ENCODE measurements at places on chromosomes 13 and 19.

DNA sequence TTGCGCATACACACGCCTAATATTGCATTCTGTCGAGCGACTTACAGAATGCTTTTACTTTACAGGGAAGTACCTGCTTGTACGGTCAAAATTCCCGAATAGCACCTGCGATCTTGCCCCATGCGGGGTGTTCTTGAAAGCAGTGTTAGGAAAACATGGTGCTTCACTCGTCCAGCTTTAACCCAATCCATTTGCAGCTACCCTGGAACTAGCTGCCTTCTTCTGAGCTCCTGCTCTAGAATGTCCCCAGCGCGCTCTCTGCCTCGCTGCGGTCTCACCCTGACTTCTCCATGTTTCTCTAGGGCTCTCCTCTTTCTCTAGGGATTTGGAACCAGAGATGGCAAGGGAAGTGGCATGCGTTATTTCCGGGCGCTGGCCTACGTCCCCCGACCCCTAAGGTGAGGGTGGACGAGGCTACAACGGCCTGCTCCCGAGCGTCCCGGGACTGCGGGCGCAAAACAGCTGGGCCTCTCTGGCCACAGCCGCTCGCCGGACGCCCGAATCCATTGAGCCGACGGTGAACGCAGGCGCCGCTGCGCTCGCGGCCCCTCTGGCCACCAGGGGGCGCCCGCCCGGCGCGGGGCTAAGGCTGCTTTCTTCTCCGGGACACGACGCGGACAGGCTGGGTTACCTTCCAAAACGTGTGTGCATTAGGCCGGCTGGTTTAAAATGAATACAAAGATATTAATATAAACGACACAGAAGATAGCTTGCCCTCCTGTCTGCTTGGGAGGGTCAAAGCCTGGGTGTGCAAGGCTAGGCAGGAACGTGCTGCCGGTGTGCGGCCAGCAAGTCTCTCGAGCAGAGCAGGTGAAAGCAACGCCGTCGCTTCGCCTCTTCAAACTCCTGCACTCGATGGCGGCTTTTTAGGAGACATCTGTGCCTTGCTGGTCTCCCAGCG, 1.8 kb upstream of the SPRY2 start:
- DNase-seq, result peak; percentile 76

- no peak for DNase-seq
Measured at GRCh38 chr13:27790523-27790922, 1.8 kb upstream of the GSX1 start.

DNA sequence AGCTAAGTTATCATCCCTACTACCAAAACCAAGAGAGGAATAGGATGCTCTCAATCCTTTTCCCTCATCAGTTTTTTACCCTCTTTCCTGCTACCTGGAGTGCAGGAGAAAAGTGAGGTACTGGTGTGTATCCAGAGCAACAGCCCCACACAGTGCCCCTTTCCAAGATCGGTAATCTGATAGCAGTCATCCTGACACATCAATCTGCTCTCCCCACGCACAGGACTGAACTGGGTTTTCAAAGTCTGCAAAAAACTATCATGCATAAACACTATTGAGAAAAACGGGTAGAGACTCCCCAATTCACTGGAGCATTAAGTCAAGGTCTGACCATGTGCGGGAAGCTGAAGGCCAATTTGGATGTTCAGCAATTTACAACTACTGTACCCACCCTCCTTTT, 284.8 kb downstream of the RBM26 start:
- DNase-seq, result no peak

DNA sequence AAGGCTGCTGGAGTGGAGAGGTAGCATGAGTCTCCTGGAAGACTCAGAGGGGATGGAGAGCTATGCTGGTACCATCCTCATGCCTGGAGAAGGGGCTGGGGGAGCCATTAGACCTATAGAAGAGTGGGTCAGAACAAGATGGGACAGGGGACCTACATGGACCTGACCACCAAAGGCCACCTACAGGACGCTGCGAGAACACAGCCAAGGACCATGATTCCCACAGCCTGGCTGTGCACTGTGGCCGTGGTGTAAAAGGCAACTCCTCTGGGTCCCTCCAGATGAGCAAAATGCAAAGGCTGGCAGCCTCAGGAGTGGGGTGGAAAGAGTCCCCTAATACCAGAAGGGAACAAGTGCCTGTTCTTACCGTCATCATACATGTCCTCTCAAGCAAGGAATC, 216.2 kb downstream of the SLC7A1 start:
- no peak for DNase-seq

DNA sequence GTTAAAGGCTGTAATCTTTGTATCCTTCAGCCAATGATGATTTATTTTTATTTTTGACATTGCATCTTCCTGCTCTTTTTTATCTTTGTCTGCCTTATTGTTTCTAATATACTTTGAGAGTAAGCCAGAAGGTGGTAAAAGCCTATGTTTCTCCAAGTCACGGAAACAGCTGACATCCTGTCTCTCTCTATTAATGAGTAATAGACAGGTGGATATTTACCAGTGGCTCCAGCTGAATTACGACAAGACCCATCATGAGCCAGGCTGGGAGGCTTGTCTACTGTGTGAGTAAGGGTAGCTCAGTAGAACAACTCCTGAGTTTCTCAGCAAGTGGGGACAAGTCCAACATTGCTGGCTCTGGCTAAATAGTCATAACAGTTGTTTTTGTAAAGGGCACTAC, 166.6 kb downstream of the NDFIP2 start:
- DNase-seq, result no peak

GRCh38 chr13:33107361-33107760, 91.1 kb downstream of the KL start:
- no peak for DNase-seq

DNA sequence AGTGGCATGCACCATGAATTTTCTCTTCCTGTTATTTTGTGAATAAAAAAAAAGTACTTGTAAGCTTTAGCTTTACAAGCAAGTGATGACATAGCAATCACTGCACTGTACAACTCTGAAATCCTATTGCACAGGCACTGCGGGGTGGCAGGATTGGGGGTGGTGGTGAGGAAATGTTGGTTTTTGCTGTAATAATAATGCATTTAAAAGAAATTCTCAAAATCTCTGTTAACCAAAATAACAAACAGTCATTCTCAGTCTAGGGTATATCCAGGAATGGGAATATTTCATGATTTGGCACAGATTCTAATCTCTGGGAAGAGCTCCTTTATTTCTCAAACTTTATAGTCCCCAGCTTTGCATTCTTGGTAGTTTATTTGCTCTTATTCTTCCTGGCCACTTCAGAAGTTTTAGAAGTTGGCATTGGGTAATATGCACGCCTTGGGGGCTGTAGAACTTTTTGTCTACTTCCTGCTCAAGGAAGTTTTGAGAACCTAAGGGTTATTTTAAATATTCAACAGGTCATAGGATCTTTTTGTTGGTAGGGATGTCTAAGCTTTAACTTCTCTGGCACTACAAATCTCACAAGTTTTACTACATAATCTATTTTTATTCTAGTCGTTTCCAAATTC, 353.0 kb upstream of the KLF12 start:
- DNase-seq, result no peak

- no peak for DNase-seq
Measured at GRCh38 chr19:56973713-56974555, 133.4 kb upstream of the PEG3 start.

DNA sequence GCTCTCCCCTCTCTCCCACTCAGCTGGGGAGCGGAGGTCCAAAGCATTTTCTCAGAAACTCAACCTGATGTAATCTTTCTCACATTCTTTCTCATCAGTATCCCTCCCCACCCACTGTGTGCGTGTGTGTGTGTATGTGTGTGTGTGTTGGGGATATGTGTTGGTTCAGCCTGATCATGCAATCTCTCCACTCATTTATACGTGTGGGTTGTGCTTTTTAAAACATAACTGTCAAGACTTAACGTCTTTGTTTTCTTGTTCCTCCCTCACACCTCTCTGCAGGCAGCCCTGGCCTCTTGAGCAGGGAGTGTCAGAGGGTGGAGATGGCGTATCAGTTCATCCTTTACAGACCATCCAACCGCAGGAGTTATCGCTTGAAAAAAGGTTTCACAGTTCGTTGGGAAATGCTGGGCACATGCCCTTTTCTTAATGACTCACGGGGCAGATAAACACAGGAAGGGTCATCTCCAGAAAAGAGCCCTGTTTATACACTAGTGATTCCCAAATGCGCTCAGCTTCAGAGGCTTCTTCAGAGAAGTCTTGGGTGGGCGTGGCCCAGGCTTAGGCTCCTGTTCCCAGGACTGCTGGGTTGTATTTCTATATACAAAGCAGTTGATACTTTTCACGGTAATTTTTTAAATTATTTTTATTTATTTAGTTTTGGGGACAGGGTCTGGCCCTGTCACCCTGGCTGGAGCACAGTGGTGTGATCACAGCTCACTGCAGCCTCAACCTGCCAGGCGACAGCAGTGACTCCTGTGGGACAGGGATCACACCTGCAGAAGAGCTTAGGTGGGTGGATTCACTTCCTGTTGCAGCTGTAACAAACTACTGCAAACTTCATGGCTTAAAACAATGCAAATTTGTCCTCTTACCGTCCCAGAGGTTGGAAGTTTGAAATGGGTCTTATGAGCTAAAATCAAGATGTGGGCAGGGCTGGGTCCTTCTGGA, 60.3 kb downstream of the CCDC70 start:
- DNase-seq, result no peak

DNA sequence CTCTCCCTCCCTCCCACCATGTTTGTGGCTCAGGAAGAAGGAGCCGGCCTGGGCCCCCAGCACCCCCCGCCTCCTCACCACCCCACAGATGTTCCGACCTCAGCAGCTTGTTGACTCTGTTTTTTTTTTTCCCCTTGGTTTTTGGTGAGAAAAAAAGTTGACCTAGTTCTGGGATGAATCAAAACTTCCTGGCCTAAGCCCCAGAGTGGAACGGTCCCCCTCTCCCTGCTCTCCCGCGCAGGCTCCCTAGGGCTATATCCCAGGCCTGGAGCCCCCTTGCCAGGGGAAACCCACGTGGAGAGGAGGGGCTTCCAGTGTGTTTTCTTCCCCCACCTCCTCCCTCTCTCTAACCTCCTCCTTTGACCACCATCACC, 4.0 kb downstream of the COL5A3 start:
- DNase-seq, result no peak

GRCh38 chr13:24997367-24997967, 98.5 kb upstream of the PABPC3 start:
- DNase-seq, result no peak

DNA sequence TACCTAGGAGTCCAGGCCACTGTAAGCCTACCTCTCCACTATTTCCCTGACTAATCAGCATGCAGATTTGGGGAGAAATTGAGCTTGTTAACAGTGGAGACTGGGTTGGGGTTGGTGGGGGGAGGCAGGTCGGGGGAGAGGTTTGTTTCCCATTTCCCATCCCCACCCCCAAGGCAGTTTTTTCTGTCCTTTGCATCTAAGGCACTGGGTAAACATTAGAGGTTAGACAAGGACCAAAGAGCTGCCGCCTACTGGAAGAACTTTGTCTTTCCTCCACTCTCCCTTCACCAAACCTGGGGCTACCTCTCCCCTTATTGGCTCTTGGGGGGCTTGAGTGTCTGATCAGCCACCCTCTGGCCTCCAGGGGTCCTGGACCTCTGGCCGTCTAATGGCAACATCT, 953 bp downstream of the KCNN4 start:
- no peak for DNase-seq

Data from stimulated activated naive CD8-positive, alpha-beta T cell treated with anti-CD3 and anti-CD28 coated beads, Interleukin-15, amount 100 ng/mL, for 72 hours (primary cell).